Right lung (tissue), 10 donors: ENCODE measurements at places on chromosomes 16 and 17. TPM values are rescaled to one million over a fixed set of nuclear protein-coding genes. Genes with fewer than 3 reads are reported as not detected.

STH gene
- polyA plus RNA-seq, result not detected

HOXB8 gene
- 0.33 TPM for polyA plus RNA-seq

ABCC6 gene
- polyA plus RNA-seq, result 15.0 TPM

SEZ6L2 gene
- polyA plus RNA-seq, result 4.1 TPM

CCDC154 gene
- polyA plus RNA-seq, result 10.0 TPM

MYOCD gene
- 6.1 TPM for polyA plus RNA-seq

HIC1 gene
- 24.4 TPM for polyA plus RNA-seq

TOX3 gene
- 4.4 TPM for polyA plus RNA-seq

MBTD1 gene
- 63.7 TPM for polyA plus RNA-seq

GUCY2D gene
- not detected for polyA plus RNA-seq

PRAC1 gene
- not detected for polyA plus RNA-seq

C16orf54 gene
- 0.69 TPM for polyA plus RNA-seq

ADORA2B gene
- polyA plus RNA-seq, result 6.3 TPM

KRTAP4-5 gene
- polyA plus RNA-seq, result not detected

GRCh38 chr16:3965781-3966582 is 85.5 kb upstream of the CREBBP start:
- DNase-seq, result no peak

- no peak for DNase-seq
These were observed 5.0 kb upstream of the FADS6 start for GRCh38 chr17:74898376-74898946.

DNA sequence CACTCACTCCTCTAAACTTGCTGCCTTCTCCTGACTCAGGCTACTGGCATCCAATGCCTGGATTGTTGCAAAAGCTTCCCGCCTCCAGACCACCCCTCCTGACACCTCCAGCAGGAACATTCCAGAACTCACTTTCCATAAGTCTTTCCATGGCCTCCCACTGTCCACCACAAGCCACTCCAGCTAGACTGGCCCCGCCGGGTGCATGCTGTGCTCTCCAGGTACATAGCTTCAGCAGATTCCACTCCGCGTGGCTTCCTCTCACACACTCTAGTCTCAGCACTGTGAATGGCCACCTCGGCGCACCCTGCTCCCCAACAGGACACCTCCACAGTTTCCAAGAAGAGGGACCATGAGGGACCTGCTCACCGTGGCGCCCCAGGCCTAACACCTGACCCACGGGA is 25.9 kb upstream of the FAAP100 start:
- DNase-seq, result no peak

- DNase-seq, result peak; percentile 67
These were observed 190.2 kb upstream of the GSE1 start for GRCh38 chr16:85422632-85423550.

GRCh38 chr17:29004081-29004692 is 1.6 kb downstream of the SEZ6 start:
- DNase-seq, result no peak

- DNase-seq, result no peak
These were observed 10.6 kb upstream of the DUS1L start for GRCh38 chr17:82076018-82076784.

GRCh38 chr17:68972119-68972704 is 17.0 kb upstream of the ABCA8 start:
- no peak for DNase-seq

DNA sequence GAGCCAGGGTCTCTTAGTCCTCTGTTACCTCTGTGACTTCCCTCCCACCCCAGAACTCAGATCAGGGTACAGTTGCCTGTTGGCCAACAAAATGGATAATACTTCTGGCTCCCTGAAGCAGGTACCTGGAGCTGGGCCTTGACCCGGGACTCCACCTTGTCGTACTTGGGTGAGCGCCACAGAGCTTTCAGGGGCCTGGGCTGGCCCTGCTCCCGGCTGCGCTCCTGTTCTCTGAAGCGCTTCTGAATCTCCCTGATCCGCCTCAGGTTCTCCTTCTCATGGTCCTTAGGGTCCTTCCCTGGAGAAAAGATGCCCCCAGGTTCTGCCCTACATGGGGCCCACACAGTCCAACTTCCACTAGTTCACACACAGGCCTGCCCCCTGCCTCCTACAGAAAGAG is 1.7 kb downstream of the ENKD1 start:
- DNase-seq, result no peak

DNA sequence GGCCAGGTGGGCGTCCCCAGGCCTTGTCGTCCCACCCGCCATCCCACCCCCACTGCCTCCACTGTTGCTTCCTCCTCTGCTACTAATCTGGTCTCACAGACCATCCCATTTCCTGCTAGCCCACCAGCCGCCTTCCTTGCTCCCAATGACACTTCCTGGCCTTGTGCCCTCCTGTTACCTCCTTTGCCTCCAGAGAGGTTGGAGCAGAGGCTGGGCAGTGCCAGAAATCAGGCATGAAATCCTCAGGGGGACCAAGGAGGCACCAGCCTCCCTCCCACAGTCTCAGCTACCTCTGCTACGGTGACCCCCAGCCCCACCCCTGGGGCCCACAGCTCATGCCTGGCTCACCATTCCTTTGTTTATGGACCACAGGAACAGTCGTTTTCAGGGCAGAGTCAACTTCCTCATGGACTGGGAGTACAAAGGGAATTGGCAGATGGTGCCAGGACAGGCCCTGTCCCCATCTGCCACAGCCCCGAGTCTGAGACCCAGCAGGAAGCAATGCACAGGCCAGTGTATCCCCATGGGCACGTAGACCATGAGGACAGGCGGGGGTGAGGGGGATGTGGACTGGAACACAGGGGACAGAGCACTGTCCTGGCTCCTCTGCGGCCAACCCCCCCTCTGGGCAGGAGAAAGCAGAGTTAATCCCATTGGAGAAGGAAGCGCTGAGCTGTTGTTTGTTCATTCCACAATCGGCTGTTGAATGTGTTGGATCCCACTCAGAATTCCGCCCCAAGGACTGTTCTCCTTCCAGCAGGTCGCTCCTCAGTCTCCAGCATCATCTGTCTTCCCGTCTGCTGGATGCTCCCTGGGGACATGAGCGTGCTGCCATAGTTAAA is 2.2 kb upstream of the CDH5 start:
- peak; percentile 53 for DNase-seq

DNA sequence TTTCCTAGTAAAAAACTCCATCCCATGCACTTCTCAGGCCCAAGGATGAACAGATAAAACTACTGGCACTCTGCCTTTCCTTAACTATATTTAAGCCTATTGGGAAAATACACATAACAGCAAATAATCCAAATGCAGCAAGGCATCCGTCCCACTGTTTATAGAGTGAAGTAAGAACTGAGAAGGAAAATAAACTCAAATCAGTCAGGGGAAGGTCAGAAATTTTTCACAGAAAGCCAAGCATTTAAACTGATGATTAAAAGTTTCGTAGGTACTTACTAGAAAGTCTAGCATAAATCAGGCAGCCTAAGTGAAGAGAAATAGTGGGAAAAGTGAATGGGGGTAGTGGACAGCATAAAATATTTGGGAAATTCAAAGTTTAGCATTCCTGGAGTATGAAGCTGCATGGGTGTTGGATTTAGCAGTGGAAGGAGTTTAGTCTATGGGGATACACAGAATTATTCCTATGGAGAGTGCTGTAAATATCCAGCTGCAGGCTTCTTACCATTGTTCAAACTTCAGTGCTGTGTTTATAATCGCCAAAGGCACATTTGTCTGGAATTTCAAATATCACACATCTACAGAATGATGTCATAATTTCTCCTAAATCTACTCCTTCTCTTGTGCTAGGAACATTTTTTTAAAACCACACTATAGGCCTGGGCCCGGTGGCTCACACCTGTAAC is 1131.0 kb upstream of the GOT2 start:
- DNase-seq, result no peak

DNA sequence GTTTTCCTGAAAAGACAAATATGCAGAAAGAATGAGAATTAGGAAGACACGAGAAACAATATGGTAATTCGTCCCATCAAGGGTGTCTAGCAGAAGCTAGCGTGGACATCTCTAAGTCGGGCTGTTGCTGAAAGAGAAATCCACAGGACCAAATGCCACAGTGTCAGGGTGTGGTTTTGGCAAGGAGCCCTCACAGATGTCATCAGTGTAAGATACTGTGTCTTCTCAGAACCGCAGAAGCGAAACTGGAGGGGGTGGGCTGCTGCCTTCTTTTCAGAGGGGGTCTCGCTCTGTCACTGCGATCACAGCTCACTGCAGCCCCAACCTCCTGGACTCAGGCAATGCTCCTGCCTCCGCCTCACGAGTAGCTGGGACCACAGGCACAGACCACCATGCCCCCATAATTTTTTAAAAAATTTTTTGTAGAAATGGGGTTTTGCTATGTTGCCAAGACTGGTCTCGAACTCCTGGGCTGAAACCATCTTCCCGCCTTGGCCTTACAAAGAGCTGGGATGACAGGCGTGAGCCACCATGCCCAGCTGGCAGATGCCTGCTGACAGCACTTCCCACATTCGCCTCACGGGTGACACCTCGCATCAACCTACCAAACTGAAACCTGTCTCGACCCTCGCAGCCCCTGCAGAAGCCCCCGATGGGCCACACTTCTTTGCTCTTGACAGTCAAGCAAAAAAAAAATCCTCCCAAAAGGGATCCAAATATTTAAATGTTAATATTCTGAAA is 26.2 kb downstream of the TRAP1 start:
- no peak for DNase-seq

- DNase-seq, result no peak
These were observed at the start of gene FMNL1 for GRCh38 chr17:45221081-45222013. Gene FMNL1 (plus strand): TSS chr17:45221885. CDS start chr17:45222125, 240 bp downstream.

GRCh38 chr16:51526621-51527020 is 375.6 kb upstream of the SALL1 start:
- no peak for DNase-seq

DNA sequence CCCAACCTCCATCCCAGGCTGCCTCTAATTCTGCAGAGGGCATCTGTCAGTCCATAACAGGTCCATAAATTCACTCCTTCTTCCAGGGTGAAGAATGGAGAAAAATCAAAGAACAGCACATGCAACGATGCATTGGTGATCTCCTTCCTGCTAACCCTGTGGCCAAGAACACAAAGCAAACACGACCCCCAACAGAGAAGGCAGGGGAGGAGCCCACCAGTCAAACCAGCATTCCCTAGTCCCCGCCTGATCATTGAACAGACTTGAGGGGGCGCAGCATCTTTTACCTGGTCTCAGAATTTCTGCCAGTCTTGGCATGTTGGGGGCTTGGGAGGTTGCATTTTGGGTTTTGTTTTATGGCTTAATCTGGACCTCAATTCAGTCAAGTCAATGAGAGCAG is 476.0 kb downstream of the SLC39A11 start:
- no peak for DNase-seq

- DNase-seq, result no peak
These were observed 1.2 kb upstream of the HSF4 start for GRCh38 chr16:67163164-67163998.

DNA sequence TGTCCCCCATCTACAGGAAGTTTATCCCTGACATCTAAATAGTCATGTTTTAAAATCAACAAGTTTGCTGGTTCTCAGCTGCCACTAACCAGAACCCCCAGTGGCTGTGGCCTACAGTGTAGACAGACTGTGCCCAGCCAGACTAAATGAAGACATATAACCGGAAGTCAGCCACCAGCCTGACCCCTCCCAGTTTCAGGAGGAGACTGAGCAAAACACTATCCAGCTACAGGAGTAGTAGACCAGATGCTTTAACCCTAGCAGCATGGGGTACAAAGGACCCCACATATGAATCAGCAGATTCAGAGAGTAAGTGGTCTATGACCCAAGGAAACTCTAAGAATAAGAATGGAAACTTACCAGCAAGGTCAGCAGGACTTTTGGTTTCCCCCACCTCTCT is 83.4 kb downstream of the HIC1 start:
- no peak for DNase-seq

DNA sequence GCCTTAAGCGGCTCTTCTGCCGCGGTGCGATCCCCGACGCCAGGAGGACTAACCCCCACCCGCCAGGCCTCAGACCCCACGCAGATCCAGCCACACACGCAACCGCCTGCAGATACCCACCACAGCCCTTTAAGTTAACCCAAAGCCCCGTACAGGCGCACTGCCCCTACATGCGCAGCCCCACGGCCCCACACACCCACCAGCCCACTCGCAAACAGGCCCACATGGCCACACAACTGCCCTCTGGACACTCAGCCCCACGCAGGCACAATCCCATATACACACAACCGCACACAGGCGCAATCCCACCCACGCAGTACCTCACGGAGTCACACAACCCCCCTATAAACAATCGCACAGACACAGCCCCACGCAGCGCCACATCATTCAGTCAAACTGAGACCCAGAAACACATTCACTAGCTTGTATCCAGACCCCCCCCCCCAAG is 41.7 kb downstream of the RAI1 start:
- no peak for DNase-seq

DNA sequence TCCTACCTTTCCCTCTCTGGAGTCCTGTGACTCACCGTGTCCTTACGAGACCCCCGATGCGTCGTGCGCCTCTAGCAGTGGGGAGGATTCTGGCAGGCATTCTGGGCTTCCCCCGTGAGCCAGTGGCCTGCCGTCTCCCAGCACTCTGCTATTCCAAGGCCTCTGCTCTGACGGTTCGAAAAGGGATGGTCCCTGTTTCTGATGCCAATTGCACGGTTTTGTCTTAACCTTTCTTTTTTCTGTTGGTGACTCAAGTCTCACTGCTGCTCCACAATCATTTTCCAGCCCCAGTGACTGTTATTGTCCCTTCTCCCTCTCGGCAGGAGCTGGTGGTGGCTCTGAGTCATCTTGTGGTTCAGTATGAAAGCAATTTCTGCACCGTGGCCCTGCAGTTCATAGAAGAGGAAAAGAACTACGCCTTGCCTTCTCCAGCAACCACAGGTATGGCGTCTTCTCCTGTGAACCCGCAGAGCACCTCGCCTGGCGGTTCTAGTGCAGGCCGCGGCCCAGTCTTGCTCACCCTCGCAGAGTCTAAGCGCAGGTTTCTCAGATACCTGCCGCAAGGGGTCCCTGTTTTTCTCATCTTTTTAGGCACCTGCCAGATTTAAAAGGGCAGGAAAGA is 100.1 kb upstream of the CHMP6 start:
- DNase-seq, result no peak

DNA sequence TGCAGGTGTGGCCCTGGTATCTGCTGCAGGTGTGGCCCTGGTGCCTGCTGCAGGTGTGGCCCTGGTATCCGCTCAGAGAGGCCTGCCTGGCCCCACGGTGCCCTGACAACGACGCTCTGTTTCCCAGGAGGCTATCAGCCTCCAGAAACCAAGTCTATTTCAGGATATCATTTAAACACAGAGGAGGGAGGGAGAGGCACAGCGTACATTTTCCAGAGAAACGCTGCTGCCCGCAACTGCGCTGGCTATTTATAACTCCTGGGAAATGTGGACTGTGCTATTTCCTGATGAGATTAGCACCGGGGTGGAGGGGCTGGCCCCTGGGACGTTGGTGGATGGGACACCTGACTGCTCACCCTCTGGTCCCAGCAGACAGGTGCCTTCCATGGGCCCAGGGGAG is 22.5 kb downstream of the TIMM22 start:
- no peak for DNase-seq
